HEK293T (cell line): ENCODE measurements at places on chromosomes 5 and 9.

GRCh38 chr5:96432216-96433065 is 607 bp downstream of the PCSK1 start:
- peak; percentile 13 for DNase-seq

DNA sequence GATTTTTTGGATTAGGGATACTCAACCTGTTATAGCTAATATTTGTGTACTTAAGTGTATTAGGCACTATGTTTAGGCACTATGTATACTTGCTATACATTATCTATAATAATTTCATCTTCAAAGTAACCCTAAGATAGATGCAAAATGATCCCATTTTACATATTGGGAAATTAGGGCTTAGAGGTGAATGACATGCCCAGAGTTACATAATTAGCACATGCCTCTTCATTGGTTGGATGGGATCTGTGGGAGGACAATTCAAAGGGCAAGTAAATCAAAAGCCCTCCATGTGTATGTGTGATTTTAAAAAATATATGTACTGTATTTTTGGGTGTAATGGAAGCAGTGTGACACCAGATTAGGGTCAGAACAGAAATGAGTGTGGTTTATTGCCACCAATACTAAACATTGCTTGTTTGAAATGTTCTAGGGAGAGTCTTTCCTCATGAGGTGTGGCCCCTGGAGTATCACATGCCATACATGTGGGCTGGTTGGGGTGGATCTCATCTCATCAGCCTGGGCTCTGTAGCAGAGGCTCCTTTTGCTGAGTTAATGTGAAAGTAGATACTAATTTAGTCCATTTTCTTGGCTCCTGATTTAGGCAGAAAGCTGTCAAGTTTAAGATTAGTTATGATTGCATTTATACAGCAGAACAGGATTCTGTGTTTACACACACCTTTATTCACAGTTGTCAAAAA is 5.5 kb downstream of the C9orf85 start:
- DNase-seq, result no peak

GRCh38 chr9:93603011-93603410 is 26.6 kb downstream of the PHF2 start:
- no peak for DNase-seq

DNA sequence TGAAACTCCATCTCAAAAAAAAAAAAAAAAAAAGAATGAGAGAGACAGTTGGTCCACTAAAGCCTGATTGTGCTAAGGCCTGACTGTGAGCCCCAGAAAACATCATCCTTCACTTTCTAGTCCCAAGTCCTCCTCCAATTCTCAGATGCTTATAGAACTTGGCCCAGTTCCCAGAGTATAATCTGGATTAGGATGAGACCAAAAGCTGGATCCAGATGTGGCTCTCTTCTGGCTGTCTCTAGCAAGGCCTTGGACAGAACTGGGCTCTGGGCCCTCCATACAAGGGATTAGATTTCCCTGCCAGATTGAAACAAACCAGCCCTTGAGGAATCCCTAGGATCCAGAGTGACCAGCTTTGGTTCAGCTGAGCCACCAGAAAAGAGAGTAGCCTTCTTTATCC is 98.4 kb upstream of the ZNF366 start:
- DNase-seq, result no peak

GRCh38 chr5:78541086-78541654 is 107.4 kb downstream of the LHFPL2 start:
- DNase-seq, result no peak

GRCh38 chr9:89444274-89444673 is 53.6 kb downstream of the SEMA4D start:
- DNase-seq, result no peak

- no peak for DNase-seq
These were observed 21.5 kb downstream of the CDK5RAP2 start for GRCh38 chr9:120558454-120558853.
